ENCODE measurements at places on chromosomes 3 and 15.

DNA sequence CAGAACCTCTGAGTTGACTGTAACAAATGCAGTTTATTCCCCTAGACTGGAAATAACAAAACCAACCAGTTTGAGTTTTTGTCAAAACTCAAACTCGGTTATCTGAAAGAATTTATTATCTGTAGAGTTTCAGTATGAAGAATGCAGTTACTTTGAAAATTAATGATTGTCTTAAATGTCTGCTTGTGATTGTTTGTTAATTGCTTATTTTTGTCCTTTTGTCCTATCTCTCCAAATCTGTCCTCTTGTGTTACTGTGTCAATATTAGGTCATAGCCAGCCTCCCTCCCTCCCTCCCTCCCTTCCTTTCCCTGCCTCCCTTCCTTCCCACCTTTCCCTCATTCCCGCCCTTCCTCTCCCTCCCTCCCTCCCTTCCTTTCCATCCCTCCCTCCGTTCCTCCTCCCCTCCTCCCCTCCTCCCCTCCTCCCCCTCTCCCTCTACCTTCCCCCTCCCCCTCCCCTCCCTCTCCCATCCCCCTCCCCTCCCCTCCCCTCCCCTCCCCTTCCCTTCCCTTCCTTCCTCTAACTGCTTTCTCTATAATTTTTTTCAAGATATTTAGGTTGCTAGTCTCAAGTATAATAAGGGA lies 153.5 kb downstream of the FNDC3B start:
- no peak for DNase-seq

- DNase-seq: no peak
These were observed 353.0 kb upstream of the RORA start for GRCh38 chr15:61582092-61582491.

- DNase-seq: no peak
These were observed 763.4 kb upstream of the GOLIM4 start for GRCh38 chr3:168859143-168859542.

DNA sequence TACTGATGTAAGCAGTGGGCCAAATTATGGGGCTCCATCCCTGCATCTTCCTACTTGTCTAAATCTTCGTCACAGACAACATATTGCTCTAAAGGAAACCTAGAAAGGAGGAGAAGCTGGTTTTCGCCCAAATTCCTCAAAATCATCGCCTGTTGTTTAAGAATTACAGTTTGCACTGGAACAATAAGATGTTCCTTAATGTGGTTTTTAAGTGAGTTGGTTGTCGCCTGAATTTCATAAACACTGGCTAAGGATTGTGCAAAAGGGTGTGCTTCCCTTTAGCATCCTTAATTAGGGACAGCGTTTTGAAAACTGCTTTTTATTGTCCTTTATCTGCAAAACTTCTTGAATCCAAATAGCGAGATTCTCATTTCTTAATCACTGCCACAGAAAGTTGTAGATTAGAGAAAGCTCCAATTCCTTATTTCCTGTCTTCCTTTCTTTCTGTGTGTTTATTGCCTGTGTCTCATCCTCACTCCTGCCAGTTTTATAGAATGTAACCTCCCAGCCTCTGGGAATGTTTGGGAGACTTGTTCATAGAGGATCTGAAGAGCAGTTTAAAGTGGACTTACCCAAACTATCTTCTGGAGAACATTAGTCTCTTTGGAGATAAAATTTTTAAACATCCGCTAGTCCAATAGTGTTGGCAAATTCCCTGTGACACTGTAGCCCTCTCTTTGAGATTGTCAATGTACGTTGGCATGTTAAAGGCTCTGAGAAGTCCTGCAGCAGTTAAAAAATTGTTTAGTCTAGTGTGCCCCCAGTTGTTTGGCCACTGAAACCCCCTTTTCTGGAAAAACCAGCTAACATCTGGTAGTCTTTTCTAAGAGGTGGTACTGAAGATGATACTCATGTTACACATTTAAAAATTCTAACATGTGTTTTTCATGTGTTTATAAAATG lies 50.4 kb downstream of the FLNB start:
- DNase-seq: peak; percentile 91
